Effector memory CD4-positive, alpha-beta T cell (primary cell): ENCODE measurements at places on chromosomes 12 and 14.
A peak's percentile ranks its signal among the peaks of the same experiment; 100 is the strongest.

GRCh38 chr12:7806863-7807487 lies 17.8 kb downstream of the NANOG start:
- peak; percentile 4 for DNase-seq

DNA sequence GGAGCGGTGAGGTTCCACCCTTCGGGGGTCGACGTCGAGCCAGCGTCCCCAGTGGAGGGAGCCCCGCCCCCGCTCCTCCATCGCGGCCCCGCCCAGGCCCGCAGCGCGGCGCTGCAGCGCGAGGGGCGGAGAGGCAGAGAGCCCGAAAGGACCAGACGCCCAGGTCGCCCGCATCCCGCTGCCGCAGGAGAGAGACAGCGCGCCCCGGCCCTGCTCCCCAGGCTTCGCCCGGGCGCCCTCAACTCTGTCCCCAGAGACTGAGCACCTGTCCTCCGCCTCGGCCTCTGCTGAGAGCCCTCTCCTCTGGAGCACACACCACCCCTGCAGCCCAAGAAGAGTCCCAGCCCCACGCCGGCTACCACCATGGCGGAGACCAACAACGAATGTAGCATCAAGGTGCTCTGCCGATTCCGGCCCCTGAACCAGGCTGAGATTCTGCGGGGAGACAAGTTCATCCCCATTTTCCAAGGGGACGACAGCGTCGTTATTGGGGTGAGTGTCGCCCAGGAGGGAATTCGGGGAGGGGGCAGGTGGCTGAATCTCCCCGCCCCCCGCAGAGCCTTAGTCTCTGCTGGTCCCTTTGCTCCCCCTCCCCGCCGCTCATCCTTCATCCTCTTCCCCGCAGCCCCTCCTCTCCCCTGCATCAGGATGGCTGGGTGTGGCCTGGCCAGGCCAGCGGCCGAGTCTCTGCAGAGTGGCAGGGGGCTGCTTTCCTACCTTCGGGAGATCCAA lies at the start of gene KIF5A:
Gene KIF5A, plus strand, starts transcription at position 136 of the 732 bp plus-strand sequence. Its CDS starts 228 bp downstream, at position 364.
- DNase-seq, result peak; percentile 10

DNA sequence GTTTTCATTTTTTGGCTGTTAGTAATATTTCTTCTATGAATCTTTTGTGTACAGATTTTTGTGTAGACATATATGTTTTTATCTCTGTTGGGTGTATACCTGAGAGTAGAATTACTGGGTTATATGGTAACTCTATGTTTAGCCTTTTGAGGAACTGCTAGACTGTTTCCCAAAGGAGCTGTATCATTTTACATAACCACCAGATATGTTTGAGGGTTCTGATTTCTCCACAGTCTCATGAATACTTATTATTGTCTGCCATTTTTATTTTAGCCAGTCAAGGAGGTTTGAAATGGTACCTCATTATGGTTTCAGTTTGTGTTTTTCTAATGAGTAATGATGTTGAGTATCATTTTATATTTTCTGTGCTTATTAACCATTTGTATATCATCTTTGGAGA lies 1.9 kb downstream of the PCNX4 start:
- DNase-seq, result no peak

GRCh38 chr14:77436042-77436441 lies 12.7 kb upstream of the NOXRED1 start:
- DNase-seq, result no peak

DNA sequence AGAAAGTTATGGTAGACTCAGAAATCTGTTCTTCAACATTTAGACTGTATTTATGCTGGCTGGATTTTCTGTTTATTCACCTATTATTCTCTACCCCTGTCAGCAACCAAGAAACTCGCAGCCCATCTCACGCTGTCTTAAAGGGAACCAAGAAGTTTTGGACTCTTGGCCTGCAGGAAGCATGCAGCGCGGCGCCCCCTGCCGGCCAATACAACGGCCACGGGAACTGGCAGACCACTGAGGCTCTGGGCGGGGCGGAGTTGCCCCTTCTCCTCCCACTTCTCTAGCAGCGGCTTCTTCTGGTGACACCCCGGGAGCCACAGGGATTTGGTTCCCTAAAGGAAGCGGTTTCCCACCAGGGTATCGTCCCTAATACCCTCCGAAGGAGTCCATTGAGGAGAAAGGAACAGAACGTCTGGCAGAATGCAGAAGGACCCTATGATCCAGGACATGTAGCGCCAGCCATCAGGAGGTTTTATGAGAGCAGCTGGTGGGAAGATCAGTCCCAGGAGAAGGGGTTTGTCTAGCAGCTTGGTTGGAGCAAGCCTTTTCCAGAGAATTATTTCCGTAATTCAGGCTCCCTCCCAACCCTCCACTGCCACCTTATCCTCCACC lies 21.0 kb upstream of the RNASE2 start:
- DNase-seq, result no peak

DNA sequence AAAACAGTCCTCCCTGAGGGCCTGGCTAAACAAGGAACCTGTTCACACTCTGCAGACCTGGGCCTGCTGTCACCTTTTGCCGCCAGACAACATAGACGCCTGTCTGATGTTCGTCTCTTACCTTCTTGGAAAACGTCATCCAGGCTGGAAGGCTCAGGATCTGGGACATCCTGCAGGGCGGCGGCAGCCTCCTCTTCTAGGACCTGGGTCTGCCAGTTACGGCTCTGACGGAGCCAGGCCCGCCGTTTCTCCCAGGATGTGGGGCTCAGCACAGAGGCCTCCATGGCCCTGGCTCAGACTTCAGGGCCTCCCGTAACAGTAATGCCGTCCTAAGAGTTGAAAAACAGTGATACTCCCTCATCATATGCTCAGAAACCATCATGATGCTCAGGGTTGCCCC lies 10.3 kb downstream of the TESPA1 start:
- DNase-seq, result no peak

DNA sequence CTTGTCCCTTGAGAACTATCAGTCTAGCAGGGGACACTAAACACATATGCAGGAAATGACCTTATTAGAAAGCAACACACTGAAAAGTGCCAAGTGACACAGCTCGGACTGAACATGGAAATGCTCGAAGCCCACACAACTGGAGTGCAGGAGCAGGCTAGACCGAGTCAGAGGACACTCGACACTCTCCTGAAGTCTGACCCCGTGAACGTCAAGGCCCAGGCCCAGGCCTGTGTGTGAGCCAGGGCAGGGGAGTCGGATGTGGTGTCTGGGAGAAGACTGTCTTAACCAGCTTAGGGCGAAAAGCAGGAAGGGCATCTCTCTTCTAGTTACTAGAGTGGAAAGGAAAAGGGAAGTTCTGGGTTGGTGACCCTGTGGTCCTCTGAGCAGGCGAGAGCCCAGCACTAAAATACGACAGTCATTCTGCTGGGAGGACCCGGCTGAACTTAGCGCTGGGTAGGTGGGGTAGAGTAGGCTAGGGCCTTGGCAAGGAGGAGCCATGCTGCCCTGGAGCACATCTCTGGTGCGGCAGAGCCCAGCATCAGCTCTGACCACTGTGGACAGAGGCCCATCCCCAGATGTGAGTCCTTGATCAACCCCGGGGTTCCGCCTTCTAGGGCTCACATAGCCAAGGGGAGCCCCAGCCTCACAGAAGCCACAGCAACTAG lies 93.0 kb downstream of the NTF3 start:
- DNase-seq, result no peak

GRCh38 chr14:34222867-34223266 lies 239.2 kb downstream of the SPTSSA start:
- DNase-seq, result no peak

- no peak for DNase-seq
Observed at GRCh38 chr12:94327809-94328208, 131.9 kb downstream of the CEP83 start.

DNA sequence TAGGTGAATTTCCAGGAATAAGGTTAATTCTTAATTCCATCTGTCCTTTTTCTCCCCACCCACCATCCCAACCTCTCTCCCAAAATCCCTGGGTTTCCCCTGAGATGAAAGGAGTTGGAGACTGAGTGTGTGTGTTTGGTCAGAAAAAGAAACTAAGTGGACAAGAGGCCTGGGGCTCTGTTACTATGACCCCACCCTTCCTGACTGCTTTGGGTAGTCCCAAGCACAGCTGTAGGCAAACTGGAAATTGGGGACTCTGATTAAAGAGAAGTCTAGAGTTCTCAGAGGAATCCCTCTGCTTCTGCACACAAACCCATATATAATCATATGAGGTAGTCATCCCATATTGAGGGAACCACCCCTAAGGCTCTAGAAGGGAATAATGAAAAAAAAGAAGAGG lies 7.0 kb upstream of the HOXC12 start:
- DNase-seq, result no peak

GRCh38 chr14:97206916-97207315 lies 409.7 kb downstream of the VRK1 start:
- no peak for DNase-seq

GRCh38 chr14:90556012-90556477 lies 159.2 kb downstream of the CALM1 start:
- no peak for DNase-seq

GRCh38 chr14:88264116-88264515 lies 59.0 kb downstream of the KCNK10 start:
- no peak for DNase-seq

DNA sequence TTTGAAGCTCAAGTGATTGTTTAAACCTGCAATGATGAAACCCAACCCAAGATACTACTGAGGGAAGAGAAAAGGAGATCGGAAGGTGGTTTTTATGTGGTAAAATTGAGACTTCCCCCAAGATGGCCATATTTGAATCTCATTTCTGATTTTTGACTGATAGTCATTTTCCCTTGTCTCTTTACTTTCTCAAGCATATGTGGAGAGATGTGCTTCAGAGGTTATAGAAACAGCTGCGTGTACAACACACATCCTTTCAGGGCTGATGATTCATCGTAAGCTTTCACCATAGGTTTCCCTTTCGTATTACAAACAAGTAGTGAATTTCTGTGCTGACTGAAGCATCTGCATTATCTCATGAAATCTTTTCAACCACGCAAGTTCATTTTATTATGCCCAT lies 276.2 kb downstream of the EMP1 start:
- DNase-seq, result no peak

- no peak for DNase-seq
Observed at GRCh38 chr12:31033681-31034080, 40.0 kb upstream of the DDX11 start.
